Stimulated activated CD4-positive, alpha-beta T cell treated with anti-CD3 and anti-CD28 coated beads, Interleukin-1b, Interleukin-23, amount 100 ng/mL, for 4 hours (primary cell): ENCODE measurements at places on chromosomes 13 and 19.

DNA sequence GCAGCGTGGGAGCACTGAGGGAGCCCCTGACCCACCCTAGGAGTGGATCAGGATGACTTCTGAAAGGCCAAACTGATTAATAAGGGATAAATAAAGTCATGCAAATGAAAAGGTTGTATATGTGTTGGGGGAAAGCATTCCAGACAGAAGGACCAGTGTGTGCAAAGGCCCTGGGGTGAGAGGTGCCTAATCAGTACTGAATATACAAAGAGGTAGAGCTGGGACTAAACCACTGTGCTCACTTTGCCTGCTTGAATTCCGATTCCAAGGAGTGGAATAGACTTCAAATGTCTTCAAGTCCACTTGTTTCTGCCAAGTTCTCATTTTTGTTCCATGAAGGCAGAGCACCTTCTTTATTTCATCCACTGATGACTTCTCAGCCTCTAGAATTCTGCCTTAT, 32.6 kb upstream of the ADGRE1 start:
- DNase-seq = no peak

GRCh38 chr13:21330126-21330861, 128.8 kb downstream of the ZDHHC20 start:
- DNase-seq = no peak

GRCh38 chr19:10078329-10078728, 7.8 kb upstream of the SHFL start:
- DNase-seq = no peak

DNA sequence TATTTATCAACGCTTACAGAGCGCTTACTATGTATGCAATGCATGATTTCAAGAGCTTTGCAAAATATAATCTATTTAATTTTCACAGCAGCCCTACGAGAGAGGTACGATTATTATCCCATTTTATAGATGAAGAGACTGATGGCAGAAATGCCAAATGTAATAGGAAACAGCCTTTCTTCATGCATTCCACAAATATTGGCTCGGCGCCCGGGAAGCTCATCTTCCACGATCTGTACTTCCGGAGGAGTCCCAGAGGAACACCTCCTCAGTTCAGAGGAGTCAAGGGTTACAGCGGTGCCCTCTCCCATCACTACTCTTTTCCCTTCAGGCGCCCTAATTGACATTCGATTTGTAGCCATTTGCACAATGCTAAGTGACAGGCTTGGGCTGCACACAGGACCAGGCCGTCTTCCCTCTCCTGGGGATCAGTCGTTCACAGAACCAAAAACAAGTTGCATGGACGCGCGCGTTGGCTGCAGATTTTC, 1.1 kb upstream of the ARHGAP35 start:
- no peak for DNase-seq

DNA sequence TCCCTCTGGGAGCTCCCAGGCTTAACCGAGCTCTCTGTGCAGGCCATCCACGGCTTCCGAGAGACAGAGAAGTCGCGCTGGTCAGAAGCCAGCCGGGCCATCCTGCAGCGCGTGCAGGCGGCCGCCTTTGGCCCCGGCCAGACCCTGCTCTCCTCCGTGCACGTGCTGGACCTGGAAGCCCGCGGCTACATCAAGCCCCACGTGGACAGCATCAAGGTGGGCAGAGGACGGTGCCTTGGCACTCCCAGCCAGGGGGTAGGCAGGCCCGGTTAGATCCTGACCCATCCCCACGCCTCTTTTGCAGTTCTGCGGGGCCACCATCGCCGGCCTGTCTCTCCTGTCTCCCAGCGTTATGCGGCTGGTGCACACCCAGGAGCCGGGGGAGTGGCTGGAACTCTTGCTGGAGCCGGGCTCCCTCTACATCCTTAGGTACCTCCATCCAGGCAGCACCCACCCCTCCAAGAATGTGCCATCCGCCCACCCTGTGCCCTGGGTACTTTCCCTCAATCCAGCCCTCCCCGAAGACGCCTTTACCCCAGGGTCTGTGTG, 1.5 kb downstream of the PSPN start:
- DNase-seq = no peak

DNA sequence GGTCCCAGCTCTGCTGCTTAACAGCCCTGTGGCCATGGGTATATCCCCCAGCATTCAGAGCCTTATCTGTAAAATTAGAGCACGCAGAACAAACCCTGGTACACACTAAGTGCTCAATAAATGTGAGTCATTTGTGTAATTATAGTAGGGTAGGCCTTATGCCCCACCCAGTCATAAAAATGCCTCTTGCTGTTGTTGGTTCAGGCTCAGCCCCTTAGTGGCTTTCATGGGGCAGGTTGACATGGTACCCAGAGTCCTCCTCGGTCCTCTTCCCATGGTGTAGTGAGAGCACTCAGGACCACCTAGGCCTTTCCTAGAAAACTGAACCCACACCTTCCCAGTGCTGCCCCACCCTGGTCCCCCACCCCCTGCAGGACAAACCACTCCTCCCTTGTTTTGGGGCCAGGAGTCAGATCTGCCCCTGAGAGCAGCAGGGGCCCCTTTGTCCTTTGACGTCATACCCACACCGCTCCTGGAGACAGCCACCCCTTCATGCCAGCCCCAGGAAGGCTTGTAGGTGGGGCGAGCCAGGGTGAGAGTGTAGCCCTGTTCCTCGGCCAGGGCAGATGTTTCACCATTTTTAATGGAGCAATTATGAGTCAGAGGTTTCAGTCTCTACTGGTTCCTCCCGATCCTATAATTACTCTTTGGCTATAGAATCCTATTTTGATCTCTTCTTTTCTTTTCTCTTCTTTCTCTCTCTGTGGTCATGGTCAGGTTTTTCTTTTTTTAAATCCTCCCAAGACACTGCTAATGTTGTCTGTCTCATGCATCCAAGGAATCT, 36.8 kb downstream of the ACTN4 start:
- DNase-seq = no peak

GRCh38 chr19:16571283-16571682, 932 bp downstream of the SLC35E1 start:
- no peak for DNase-seq

DNA sequence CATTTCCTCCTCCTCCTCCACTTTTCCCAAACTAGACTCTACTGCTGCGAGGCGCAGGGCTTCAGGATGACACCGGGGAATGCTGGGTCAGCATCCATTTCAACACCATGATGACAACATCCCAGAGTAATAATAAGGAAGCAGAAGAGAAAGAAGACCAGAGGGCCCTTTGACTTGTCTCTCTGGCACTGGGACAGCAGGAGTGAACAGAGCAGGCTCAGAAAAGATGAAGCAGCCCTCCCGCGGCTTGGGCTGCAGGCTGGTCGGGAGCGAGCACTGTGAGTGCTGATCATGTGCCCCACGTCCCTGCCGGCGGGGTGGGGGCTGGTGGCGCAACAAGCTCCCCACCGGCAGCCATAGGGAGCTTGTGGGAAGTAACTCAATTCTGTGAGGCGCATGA, 30.5 kb downstream of the RANBP3 start:
- no peak for DNase-seq

DNA sequence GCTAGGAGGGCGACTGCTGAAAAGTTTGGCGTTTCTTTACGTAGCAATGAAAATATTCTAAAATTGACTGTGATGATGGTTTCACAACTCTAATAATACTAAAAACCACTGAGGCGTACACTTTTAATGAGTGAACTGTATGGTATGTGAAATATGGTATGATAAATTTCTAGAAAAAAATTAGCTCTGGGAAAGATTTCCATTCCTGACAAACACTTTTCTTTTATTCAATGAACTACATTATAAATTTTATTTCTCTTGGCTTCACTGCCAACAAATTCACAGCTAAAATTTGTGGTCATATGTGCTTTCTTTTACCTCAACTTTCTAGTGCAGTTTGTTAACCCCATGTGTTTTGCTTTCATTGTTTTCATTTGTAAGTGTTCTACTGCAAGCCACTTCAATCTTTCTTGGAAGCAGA, 11.1 kb downstream of the ZC3H13 start:
- DNase-seq = no peak

- DNase-seq = no peak
Observed at GRCh38 chr13:60099631-60100420, 63.9 kb downstream of the DIAPH3 start.
